GM20000 (cell line): ENCODE measurements at places on chromosomes 16 and 17.

DNA sequence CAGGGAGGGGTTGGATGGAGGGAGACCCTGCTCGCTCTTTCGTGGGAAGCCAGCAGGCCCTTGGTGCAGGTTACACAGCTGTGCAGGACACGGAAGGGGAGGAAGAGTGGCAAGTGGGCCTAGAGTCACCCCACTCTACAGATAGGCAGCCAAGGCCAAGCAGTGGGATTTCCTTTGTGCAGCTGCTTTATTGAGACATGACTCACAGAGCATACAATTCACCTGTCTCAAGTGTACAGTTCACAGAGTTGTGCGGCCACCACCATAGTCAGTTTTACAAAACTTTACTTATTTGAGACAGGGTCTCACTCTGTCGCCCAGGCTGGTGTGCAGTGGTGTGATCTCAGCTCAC lies 91.2 kb upstream of the CIBAR2 start:
- DNase-seq: no peak

DNA sequence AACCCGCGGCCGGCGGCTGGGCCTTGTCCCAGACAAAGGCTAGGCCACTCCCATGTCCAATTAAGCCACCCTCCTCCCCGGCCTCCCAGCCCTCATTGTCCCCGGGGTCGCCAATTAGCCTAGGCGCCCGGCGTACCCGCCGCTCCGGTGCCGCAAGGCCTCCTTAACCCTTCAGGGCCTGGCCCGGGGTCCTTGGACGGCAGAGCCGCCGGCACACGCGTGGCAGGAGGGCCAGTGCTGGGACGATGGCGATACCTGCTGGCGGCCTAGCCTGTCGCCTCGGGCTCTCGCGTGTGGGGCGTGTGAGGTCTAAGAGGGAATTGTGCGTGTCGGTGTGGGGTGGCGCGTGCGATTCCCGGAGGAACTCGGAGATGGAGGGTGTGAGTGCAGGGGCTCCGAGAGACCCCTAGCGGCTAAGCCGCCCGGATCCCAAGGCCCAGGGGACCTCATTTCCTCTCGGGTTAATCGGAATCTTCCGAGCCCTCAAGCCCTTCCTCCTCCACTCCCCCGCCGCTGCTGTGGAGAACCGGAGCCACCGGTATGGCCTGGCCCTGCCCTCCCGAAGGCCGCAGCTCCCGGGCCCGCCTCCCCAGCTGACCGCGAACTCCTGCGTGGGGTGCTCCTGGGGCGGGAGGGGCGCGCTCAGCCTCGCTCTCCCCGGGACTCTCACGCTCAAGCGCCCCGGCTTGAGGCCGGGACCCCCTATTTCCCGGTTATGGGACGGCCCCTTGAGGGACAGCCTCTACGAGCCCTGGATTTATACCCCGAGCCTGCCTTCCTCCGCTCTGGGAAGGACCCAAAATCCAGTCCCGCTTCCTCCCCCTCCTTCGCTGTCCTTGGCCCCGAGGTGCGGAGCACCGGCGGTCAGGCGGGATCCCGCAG lies 11.9 kb downstream of the TBX2 start:
- DNase-seq: peak; percentile 69

DNA sequence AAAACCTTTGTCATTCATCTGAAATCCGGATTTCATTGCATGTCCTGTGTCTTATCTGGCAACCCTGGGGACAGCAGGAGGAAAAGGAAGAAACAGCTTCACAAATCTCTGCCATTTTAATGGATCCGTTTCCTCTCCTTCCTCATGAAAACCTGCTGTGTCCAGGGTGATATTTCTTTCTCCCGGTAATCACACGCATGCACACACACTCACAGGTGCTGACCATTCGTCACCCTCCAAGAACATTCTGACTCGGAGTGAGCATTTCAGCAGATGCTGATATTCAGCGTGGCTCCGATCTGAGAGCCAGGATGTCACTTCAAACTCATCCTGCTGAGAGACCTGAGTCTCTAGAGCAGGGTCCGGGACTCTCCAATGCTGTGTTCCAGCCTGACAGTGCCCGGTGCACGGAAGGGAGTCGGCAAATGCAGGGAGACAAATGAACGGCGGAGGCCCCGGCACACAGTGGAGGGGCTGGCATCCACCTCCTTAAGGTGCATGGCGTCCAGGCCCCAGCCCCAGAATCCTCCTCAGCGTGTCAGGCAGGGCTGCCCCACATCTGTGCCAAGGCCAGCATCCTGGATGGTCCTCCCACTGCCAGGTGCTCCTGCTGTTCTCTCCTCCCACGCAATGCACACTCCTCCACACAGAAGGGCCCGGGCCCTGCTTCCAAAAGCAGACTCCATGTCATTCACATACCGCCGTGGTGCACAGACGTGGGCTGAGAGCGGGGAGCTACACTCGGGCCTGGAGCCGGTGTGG lies 70.7 kb downstream of the RBFOX3 start:
- DNase-seq: no peak

- DNase-seq: peak; percentile 31
Observed at GRCh38 chr16:11727796-11728543, 14.7 kb downstream of the TXNDC11 start.

GRCh38 chr16:49369651-49370611 lies 3.7 kb upstream of the C16orf78 start:
- no peak for DNase-seq

- DNase-seq: no peak
Observed at GRCh38 chr17:66652840-66653507, 181.9 kb upstream of the CACNG5 start.

- no peak for DNase-seq
Observed at GRCh38 chr17:64491034-64491860, 5.6 kb downstream of the POLG2 start.

DNA sequence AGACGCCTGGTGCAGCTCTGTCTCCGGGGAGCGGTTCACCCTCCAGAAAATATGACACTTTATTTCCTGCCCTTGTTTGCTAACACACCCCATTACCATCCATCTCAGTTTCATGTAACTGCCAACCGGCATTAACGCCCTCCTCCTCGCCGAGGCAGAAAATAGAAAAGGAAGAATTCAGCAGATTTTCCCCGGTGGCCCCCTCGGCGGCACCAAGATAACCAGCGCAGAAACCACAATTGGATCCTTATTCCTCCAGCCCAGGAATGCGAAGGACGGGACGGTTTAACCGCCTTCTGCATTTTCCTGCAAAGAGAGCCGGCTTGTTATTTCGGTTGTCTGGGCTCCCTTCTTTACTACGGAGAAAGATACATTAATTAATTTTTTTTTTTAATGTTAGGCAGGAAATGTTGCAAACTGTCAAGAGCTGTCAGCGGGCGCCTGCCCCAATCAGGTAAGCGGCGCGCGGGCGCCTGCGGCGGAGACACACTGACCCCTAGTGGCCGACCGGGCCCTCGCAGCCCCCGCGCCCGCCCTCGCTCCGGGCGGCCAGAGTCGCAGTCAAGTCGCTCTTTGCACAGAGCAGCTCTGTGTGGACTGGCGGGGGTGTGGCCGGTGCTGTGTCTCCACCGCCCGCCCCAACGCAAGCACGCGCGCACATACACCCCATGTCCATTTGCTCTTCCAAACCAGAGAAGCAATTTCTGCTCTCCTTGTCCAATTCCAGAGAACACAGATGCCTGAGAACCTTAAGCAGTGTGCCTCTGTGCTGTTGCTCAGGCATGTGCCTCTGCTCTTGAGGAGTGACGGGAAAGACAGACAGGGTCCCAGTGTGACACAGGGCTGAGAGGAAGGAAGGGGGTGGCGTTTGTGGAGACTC lies 53.6 kb downstream of the C17orf67 start:
- DNase-seq: peak; percentile 87

DNA sequence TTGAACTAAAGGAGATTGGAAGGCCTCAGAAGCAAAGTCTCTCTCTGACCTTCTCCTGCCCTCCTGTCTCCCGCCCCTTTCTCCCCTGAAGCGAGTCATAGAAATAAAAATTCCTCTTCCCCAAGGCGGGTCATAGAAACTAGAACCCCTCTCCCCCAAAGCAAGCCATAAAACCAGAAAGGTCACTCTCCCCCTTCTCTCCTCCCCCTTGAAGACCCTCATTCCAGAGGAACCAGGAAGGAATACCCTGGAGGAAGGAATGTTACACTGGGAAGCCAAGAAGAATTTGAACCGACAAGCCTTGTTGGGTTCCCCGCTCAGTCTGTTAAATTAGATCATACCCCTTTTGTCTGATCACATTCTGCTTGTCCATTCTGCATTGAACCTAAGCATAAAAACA lies 2.7 kb upstream of the GJC1 start:
- DNase-seq: no peak

- no peak for DNase-seq
Observed at GRCh38 chr16:20931066-20931600, 30.6 kb downstream of the LYRM1 start.

DNA sequence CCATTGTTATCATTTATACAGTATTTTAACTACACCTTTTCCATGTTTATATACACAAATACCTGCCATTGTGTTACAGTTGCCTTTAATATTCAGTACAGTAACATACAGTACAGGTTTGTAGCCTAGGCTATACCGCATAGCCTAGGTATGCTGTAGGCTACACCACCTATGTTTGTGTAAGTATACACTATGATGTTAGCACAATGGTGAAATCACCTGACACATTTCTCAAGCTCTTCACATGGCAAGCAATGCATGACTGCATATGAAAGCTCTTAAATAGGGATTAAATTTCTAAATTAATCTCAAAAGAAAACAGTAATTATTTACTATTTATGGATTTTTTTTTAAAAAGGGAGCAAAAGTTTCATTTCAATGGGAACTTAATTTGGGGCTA lies 12.0 kb downstream of the LRRC37B start:
- no peak for DNase-seq

DNA sequence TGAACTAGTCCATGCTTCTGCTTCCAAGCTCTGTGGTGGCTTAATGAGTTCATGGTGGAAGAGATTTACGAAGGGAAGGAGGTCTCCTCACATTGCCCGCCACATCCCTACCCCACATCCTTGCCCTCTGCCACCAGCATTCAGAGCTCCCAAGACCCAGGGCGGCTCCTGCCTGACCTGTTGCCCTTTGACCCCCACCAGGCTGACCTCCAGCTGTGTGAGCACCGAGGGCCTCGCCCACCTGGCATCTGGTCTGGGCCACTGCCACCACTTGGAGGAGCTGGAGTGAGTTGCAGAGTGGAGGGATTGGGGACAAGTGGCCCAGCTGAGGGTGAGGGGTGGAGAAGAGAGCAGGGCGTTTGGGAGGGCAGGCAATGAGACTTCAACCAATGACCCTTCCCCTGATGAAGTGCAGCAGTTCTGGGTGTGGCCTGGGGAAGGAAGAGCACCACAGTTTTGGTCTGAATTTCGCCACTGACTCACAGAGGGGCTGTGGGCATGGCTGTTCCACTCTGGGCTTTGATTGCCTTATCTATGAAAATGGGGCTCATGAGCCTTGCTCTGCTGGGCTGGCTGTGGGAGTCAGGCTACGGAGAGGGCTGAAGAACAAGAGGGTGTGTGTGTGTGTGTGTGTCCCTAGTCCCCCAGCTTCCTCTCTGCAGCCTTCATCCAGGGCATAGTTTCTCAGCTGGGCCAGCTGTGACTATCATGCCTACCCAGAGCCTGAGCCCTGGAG lies 22.6 kb upstream of the CPNE2 start:
- DNase-seq: no peak
